ENCODE measurements at places on chromosomes 5 and 9. TPM values are rescaled to one million over a fixed set of nuclear protein-coding genes. Genes with fewer than 3 reads are reported as not detected.

DNA sequence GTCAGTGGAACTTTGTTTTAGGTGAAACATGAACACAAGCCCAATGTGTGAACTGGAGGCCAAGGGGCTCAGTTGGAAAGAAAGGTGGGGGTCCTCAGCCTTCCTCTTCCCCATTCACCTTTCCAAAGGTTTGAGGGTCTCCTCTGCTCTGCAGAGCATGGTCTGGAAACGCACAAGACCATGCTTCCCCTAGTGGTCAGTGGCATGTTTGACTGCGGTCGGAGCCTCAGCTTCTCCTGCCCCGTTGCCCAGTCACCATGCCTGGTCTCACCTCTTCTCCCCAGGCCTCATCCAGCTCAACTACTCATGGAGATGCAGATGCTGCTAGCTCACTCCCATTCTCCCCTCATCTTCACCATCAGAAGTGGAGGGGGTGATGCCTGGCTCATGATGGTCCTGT, 340.3 kb downstream of the GADD45G start:
- H3K4me1 ChIP-seq = no peaks in the 10 kb centered on the region
- peaks cover 48% of the 10 kb centered on the region for H3K27me3 ChIP-seq
- no peak overlapping the region for H3K27ac ChIP-seq
- no peaks in the 10 kb centered on the region for H3K36me3 ChIP-seq

C5orf58 gene
- not detected for total RNA-seq

DNA sequence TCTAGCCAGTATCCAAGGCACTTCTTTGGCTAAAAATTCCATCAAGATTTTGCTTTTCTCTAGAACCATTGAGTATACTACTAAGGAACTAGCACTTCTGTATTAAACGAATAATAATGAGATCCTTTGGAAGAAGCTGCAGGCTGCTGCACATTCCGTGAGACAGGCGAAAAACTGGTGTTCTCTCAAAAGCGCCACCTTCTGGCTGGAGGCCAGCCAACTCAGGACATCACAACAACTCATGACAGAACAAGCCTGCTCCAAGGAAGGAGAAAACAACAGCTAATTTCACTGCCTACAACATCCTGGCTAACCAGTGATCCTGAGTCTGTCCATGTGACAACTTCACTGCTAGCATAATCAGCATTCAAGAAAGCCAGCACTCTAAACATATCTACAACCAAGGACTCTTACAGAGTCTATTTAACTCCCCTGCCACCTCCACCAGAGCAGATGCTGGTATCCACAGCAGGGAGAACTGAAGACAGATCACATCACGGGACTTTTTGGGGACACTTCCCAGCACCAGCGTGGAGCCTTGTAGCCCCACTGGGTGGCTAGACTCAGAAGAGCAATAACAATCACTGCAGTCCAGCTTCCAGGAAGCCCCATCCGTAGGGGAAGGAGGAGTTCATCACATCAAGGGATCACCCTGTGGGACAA, 150.5 kb downstream of the YTHDC2 start:
- no peaks in the 10 kb centered on the region for H3K4me1 ChIP-seq
- H3K36me3 ChIP-seq = no peaks in the 10 kb centered on the region
- no peak overlapping the region for H3K27ac ChIP-seq
- DNase-seq = peak; percentile 12
- H3K4me3 ChIP-seq = no peak overlapping the region
- no peaks in the 10 kb centered on the region for H3K27me3 ChIP-seq

GRCh38 chr9:114429488-114429887, 41.7 kb upstream of the AKNA start:
- no peaks in the 10 kb centered on the region for H3K36me3 ChIP-seq
- no peak overlapping the region for H3K27ac ChIP-seq
- peaks cover 6% of the 10 kb centered on the region for H3K27me3 ChIP-seq

SLC46A2 gene
- total RNA-seq = not detected

DNA sequence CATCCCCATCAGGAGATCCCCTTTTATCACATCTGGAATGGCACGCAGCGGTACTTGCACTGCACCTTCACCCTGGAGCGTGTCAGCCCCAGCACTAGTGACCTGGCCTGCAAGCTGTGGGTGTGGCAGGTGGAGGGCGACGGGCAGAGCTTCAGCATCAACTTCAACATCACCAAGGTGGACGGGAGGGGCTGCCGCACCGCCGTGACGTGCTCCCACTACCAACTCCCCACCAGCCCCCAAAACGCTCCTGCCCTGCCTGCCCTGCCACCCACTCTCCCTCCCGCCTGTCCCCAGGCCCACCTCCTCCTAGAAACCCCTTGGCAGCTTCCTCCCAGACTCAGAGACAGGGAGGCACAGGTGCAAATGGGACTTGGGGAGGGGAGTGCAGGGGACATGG, 20.7 kb downstream of the HK3 start:
- DNase-seq = no peak
- no peak overlapping the region for H3K4me3 ChIP-seq
- no peaks in the 10 kb centered on the region for H3K36me3 ChIP-seq
- H3K27me3 ChIP-seq = peaks cover 32% of the 10 kb centered on the region
- no peaks in the 10 kb centered on the region for H3K4me1 ChIP-seq

DNA sequence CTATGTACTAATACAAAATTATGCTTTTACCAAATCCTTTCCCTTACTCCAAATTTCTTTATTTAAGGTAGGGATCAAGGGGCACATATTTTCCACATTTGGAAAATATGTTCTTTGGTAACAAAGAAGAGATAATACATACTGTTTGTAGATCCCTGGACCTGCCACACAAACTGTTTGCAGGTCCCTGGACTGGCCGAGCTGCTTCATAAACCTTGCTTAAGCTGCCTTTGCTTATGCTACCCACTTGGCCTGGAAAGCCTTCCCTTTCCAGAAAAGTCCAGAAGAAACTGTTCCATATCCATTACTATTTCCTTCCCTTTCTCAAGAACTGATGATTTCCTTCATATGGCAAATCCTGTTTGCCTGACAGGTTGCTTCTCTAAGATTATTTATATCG, 22.6 kb upstream of the DMXL1 start:
- H3K4me1 ChIP-seq = peaks cover 3% of the 10 kb centered on the region
- no peaks in the 10 kb centered on the region for H3K36me3 ChIP-seq
- no peaks in the 10 kb centered on the region for H3K27me3 ChIP-seq
- H3K27ac ChIP-seq = no peak overlapping the region

HAND1 gene
- 0.44 TPM for total RNA-seq

EGR1 gene
- 49.5 TPM for total RNA-seq

GRCh38 chr5:94872526-94872925, 254.1 kb downstream of the SLF1 start:
- no peak overlapping the region for H3K27ac ChIP-seq
- no peak overlapping the region for H3K4me3 ChIP-seq
- H3K36me3 ChIP-seq = no peaks in the 10 kb centered on the region
- no peak for DNase-seq
- H3K27me3 ChIP-seq = peaks cover 6% of the 10 kb centered on the region

DNA sequence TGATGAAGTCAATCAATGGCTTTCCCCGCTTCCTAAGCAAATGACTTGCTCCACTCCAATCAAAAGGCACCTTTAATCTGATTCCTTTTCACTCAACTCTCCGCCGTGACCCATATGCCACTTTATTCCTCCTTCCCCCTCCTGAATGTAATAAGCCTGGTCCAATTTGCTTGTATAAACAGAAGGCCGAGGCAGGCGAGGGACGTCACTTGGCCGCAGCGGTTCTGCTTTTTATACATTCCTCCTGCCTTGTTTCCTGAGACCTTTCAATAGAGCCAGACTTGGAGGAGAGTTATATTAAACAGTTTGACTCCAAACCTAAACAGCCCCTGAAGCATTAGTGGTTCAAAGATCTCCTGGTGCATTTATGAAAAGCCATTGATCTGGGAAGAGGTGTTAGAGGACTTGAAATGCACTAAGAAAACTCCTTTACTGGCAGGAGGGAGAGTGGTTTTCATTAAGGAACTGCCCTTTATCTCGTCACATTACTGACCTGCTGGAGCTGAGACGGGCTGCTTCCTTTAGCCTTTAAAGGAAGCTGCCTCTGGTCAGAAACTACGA, 273.4 kb downstream of the SLIT3 start:
- H3K4me3 ChIP-seq = peak overlapping the region; percentile 46
- no peak for DNase-seq
- peaks cover 18% of the 10 kb centered on the region for H3K27me3 ChIP-seq
- H3K27ac ChIP-seq = peak overlapping the region; percentile 23
- H3K4me1 ChIP-seq = peaks cover 38% of the 10 kb centered on the region
- no peaks in the 10 kb centered on the region for H3K36me3 ChIP-seq

DNA sequence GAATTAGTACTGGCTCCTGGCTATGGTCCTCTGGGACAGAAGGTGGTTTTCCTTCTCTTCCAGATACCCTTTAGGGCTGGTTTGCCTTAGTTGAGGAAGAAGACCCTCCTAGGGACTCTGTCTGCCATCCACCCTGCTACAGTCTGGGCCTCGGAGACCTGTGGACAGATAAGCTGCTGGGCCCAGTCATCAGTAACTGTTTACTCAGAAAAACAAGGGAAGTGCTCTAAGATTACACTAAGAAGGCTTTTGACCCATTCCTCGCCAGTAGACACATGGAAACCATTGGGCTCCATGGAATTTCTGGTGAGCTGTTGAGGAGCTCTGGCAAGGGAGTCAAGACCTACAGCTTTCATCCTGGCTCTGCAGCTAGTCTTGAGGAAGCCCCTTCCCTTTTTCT, 31.2 kb downstream of the LARP1 start:
- H3K36me3 ChIP-seq = no peaks in the 10 kb centered on the region
- DNase-seq = no peak
- H3K27ac ChIP-seq = no peak overlapping the region
- peaks cover 38% of the 10 kb centered on the region for H3K4me1 ChIP-seq

DNA sequence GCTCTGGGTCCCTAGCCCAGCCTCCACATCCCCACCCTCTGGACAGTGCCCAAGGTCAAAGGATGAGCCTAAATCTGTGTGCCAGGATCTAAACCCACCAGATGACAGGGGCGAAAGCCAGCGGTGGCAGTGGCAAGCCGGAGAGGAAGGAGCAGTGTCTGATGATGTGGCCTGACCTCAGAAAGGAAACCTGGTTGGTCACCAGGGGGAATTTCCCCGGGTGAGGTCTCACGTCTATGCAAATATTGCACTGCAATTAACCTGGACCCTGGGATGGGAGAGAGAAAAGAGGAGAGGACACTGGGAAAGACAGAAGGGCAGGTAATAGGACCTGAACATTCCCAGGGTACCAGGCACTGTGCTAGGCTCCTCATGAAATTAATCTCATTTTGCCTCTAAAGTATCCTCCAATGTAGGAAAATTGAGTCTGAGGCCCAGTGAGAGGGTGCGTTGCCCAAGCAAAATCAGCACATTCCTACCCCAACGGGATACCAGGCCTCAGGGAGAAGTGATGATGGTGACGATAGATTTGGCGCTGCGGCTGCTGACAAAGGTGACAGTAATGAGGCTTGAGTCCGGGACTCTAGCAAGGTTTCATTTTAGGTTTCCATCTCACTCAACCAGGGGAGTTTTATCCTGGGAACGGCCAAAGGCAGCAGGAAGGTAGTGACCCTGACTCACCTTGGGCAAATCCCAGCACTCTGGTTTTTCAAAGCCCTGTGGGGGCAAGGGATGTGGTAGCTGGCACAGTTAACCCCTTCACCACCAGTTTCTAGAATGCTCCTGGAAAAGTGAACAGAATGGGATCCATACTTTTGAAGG, 13.4 kb upstream of the TNIP1 start:
- no peak for DNase-seq
- peaks cover 4% of the 10 kb centered on the region for H3K27me3 ChIP-seq
- no peak overlapping the region for H3K27ac ChIP-seq
- no peaks in the 10 kb centered on the region for H3K36me3 ChIP-seq
- peaks cover 15% of the 10 kb centered on the region for H3K4me1 ChIP-seq

PCDHGA5 gene
- total RNA-seq = 0.71 TPM

DNA sequence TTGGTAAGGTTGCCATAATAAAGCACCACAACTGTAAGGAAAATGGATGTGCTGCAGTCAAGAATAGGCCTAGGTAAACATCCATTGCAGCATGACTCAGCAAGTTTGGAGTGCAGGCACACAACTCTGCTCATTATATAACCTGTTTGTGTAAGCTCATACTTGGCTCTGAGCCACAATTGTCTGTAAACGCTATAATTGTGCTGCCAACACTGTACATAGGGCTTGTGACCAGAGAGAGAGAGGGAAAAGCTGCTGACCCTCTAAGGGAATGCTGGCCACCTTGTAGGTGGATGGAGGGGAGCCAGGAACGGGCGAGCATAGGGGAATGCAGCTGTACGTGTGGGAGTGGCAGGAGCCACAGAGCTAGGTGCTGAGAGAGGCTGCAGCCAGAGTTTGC, 2186.5 kb upstream of the ACO1 start:
- DNase-seq = no peak
- H3K27me3 ChIP-seq = no peaks in the 10 kb centered on the region
- peaks cover 11% of the 10 kb centered on the region for H3K4me1 ChIP-seq
- H3K36me3 ChIP-seq = no peaks in the 10 kb centered on the region

MOB3B gene
- total RNA-seq = 15.3 TPM

- H3K36me3 ChIP-seq = no peaks in the 10 kb centered on the region
- peaks cover 44% of the 10 kb centered on the region for H3K27me3 ChIP-seq
- no peaks in the 10 kb centered on the region for H3K4me1 ChIP-seq
- no peak for DNase-seq
- no peak overlapping the region for H3K27ac ChIP-seq
- no peak overlapping the region for H3K4me3 ChIP-seq
Measured at GRCh38 chr5:139812836-139813805, 17.5 kb downstream of the PSD2 start.
